Fibroblast of upper back skin (primary cell): ENCODE measurements at places on chromosomes 11 and 22.
A peak's percentile ranks its signal among the peaks of the same experiment; 100 is the strongest.

DNA sequence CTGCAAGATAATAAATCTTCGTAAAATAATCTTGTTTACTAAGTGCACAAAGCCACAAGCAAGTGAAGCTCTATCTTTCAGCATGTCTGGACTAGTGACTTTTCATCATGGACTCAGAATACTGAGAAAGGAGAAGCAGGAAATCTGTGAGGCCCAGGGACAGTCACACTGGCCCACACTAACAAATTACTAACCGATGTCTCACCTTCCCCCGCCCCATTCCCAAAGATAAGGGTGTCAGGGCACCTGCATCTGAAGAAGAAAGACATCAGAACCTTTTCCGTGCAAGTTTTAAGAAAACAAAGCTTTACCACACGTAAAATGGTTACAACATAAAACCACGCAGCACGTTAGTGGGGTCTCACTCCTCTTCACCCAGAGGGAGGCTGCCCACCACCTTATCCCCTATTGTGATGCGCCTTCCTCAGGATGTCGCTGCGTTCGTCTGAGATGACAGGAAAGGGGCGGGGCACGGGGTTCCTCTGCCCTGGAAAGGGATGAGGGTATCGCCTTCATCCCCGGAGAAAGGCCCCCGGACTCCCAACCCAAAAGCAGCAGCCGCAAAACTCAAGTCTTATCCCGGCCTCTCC is 616 bp downstream of the BTBD10 start:
- DNase-seq = peak; percentile 18

GRCh38 chr11:8930456-8931175 is 2.1 kb downstream of the C11orf16 start:
- no peak for DNase-seq

- peak; percentile 84 for DNase-seq
These were observed at the start of the genes RIBC2 and SMC1B for GRCh38 chr22:45413368-45414211. Gene RIBC2, plus strand, starts transcription at chr22:45413693. Its CDS starts 194 bp downstream, at chr22:45413887. Gene SMC1B, minus strand, starts transcription at chr22:45413599. Its CDS starts 32 bp downstream, at chr22:45413567.

- DNase-seq = no peak
These were observed 309.3 kb upstream of the CHORDC1 start for GRCh38 chr11:90532125-90532524.

- DNase-seq = peak; percentile 43
These were observed 61.9 kb upstream of the BARX2 start for GRCh38 chr11:129313541-129314297.

DNA sequence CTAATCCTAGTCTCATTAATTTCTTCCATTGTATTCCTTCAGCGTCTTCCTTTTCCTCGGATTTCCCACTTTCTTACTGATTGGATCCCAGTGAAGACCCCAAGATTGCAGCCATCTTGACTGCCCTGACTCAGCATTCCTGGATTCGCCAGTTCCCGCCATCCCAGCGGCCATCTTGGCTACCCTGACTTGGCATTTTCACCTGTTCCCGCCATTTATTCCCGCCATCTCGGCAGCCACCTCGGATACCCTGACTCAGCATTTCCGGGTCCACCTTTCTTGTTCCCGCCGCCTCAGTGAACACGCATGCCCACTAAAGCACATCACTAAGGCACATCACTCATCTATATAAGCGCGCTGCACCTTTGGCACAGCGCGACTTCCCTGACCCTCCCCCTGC is 13.8 kb upstream of the OR56A3 start:
- DNase-seq = no peak

- peak; percentile 98 for DNase-seq
These were observed 966 bp downstream of the AHNAK start for GRCh38 chr11:62545437-62546243.

- DNase-seq = no peak
These were observed 27.6 kb downstream of the PKNOX2 start for GRCh38 chr11:125192183-125192582.

DNA sequence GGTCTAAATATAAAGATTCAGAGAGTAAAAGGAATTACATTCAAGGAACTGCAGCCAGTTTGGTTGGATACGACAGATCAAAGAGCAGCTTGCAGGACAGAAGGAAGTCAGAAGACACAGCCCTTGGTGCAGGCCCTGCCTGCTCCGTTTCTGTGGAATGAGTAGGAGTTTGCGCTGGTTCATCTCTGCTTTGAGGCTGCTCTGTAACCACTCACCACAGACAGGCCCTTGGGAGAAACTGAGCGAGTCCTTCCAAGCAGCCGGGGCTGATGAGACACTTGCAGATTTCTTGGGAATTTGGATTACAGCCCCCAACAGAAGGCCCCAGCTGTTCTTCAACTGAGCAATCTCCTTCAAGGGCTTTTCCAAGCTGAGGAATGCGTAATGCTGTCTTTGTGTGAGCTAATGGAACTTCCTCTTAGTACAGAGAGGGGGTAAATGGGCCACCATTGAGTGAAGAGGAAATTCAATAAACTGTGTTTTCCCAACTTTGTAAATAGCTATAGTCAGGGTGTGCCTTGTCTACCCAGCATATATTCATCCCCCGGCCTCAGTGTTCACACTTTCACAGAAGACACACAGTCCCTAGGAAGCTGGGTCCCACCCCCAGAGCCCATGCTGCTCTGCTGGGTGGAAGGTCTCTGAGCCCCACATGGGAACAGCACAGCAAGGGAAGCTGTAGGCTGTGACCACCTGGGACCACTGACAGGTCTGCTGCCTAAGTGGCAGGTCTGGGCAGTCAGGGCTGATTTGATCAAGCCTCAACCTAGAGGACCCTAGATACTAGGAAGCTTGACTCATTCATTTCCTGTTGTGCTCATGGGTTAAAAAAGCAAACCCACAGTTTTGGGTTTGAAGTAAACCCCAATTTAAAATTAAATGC is 16.6 kb downstream of the IL10RA start:
- peak; percentile 74 for DNase-seq

GRCh38 chr11:60952742-60953170 is 780 bp upstream of the SLC15A3 start:
- DNase-seq = no peak

DNA sequence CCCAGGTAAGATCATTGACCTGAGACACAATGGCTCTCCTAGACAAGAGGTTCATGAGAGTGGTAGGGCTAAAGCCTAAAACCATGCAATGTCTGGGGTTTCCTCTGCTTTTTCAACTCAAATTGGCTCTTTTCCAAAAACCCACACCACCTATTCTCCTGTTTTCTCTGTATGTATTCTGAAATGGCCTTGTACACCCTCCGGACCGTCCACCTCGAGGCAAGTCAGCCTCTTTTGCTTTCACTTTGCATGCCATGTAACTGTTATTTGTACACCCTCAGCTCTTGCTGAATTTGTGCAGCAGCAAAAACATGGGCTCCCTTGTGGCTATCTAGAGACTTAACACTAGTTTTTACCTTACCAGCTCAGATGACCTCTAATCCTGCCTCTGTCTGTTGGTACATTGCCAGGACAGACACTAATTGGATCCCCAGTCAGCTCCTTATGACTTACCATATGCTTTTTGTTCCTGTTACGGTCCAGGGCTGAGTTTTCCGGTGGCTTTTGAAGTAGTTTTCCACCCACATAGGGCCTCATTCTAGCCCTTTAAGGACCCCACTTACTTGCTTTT is 288.0 kb downstream of the SBF2 start:
- DNase-seq = no peak

GRCh38 chr22:50731811-50732624 is 6.0 kb upstream of the ACR start:
- peak; percentile 29 for DNase-seq

GRCh38 chr22:23282089-23282501 is 101.8 kb downstream of the BCR start:
- peak; percentile 3 for DNase-seq

- DNase-seq = peak; percentile 37
These were observed 49.4 kb downstream of the MAML2 start for GRCh38 chr11:96293598-96294021.

GRCh38 chr11:70141486-70142220 is 61.4 kb upstream of the FADD start:
- DNase-seq = no peak

- peak; percentile 19 for DNase-seq
These were observed 63.4 kb downstream of the FLI1 start for GRCh38 chr11:128757235-128757711.

DNA sequence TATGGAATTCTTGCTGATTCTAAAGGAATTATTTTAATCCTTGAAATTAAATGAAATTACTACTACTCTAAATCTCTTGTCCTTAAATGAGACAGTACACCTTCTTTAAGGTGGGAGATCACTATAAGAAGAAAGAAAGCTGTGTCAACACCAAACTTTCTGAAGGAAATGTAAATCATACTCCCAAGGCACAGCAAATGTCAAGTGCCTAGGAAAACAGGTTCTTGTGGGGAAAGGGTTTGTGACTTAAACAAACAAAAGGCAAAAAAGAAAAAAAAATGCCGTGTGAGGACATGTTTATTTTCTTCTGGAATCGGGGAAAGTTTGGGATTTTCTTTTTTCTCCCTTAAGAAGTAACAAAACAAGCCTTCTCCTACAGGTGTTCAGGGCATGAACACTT is 745.1 kb downstream of the DLG2 start:
- no peak for DNase-seq

GRCh38 chr11:36567694-36568093 is at the start of gene RAG1:
Gene RAG1, plus strand, starts transcription at chr11:36568007. Its CDS starts 5,298 bp downstream, at chr11:36573305.
- DNase-seq = no peak

DNA sequence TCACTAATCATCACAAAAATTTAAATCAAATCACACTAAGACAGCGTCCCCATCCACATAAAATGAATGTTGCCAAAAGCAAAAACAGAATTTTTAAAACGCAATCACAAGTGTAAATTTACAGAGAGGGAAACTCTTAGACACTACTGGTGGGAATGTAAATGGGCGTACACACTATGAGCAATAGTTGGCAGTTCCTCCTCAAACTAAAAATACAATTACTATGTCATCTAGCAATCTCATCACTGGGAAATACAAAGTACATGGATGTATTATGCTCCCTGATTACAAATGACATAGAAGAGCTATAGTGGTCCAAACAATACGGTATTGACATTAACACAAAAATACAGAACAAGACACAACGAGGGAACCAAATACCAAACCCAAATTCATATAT is 8.7 kb upstream of the RGL4 start:
- no peak for DNase-seq

- DNase-seq = no peak
These were observed 67.3 kb downstream of the BID start for GRCh38 chr22:17706947-17707346.

DNA sequence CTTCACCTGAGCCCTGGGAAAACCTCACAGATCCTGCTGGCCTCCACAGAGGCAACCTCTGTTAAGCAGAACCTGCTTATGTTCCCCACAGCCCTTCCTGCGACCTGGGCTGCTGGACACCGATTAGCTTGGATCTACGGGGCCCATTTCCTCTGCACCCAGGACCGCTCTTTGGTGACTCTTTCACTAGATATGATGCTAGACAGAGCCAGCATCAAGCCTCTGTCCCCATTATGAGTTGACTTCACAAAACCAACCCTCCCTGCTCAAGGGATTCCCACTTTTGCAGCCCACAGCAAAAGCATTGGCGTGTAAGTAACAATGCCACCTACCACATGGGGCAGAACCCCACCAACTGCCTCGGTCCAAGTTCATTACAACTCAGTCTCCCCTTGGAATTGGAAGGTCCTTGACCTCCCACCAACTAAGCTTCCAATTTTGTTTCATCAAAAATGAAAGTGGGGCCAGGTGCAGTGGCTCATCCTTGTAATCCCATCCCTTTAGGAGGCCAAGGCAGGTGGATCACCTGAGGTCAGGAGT is 15.2 kb upstream of the TMPRSS4 start:
- no peak for DNase-seq

GRCh38 chr11:41177791-41178190 is 281.7 kb downstream of the LRRC4C start:
- DNase-seq = peak; percentile 44

GRCh38 chr11:100525635-100526034 is 161.5 kb upstream of the ARHGAP42 start:
- DNase-seq = no peak

DNA sequence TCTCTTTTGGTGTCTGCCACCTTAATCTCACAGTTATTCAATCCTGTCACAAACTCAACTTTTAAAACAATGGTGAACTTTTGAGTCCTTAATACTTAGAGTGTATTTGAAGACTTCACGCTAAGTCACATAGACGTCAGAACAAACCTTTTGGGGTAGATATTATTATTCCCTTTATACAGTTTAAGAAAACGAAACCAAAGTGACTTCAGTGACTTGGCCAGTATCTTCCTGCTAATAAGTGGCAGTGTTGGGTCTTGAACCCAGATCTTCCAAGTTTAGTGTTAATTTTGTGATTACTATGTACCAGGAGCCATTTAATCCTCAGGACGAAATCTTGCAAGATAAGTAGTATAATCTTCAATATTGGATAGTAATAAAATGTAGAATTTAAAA is 691 bp downstream of the CEP295 start:
- DNase-seq = no peak

DNA sequence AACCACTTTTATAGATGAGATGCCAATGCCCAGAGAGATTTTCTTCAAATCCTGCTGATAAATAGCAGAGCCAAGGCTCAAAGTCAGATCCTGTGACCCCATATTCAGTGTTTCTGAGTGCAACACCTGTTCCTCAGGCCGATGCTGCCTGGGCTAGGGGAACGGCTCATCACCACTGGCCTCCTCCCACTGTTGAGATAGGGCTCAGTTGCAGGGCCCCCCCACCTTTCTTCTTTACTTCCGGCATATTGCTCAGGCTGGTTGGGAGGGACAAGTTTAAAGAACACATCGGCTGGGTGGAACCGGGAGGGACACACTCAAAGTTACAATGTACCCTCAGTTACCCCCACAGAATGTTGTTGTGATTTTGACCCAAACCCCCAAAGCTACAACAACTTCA is 88.3 kb upstream of the CRTAM start:
- DNase-seq = no peak

- no peak for DNase-seq
These were observed 48.4 kb downstream of the CD6 start for GRCh38 chr11:61019832-61020405.

DNA sequence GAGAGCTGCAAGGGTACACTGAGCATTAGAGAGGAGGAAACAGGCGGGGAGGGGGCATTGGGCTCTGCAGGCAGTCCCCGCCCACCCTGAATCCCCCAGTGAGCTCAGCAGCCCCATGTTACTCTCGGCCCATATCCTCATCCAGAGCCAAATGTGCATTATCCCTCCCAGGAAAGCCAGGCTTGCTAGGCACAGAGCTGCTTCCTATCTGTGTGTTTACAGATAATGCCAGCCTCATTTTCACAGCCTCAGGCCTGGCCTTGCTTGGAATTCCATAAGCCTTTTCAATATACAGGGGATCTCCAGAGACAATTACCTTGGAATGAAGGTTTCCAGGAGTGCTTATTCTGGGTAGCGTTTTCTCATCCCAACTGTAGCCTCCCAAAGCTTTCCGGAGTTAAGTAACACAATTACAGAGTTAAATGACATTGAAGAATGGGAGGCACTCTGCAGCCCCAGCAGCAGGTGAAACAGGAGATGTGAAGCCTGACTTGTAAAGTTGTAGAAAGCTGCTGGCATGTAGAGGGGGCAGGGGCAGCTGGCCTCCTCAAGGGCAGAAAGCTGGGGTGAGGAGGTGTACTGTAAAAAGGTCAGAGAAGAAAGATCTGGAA is 91.5 kb upstream of the TBCEL start:
- DNase-seq = no peak
